ENCODE measurements at places on chromosomes 1 and 21.

DNA sequence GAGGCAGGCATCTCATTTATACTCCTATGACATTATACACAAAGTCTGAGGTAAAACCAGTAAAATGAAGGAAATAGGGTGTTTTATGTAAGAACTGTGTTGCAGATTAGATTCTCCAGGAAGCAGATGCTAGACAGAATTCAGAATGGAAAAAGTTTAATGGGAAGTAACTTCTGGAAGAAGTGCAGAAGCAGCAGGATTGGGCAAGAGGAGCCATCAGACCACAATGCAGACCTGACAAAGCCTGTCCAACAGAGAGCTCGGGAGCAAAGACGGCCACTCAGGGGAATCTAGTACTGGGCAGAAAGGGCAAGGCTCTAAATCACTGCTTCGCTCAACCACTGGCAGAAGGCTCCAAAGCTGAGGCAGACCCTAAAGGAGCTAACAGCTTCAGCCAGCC is 33.7 kb downstream of the FBXO42 start:
- no peak for DNase-seq

DNA sequence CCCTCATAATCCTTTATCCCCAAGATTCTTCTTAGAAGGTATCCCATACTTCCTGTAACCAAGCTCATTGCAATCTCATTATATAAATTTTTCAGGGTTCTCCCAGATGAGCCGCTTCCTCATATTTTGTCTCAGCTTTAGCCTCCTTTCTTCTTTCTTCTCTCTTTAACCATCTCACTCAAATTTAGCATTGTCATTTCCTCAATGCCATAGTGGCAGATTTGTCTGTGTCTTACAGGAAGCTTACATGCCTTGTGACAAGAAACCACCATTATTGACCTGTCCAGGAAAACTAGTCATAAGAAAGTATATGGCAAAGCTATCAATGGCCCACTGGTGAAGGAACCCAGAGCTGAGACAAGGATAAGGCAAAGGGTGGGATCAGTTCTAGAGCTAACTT is 6.0 kb upstream of the FCRL2 start:
- no peak for DNase-seq

GRCh38 chr1:29638281-29638680 is 402.0 kb downstream of the PTPRU start:
- no peak for DNase-seq

GRCh38 chr1:52825868-52826267 is 16.7 kb upstream of the ZYG11A start:
- DNase-seq = no peak

DNA sequence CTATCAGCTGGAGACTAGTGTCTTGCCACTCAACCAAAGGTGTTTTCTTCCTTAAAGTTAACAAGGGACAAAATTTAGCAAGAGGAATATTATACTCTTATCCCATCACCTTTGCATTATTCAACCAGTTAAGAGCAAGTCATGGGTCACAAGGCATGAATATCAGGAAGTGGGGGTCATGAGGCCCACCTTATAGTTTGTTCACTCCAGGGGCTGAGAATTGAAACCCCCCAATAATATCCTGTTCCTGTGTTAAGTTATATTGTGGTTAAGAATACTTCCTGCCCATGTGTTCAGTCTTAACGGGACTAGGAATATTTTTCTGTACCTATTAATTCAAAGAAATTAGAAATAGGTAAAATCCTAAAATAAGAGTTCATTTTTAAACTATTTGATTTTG is 239.7 kb downstream of the S1PR1 start:
- no peak for DNase-seq

DNA sequence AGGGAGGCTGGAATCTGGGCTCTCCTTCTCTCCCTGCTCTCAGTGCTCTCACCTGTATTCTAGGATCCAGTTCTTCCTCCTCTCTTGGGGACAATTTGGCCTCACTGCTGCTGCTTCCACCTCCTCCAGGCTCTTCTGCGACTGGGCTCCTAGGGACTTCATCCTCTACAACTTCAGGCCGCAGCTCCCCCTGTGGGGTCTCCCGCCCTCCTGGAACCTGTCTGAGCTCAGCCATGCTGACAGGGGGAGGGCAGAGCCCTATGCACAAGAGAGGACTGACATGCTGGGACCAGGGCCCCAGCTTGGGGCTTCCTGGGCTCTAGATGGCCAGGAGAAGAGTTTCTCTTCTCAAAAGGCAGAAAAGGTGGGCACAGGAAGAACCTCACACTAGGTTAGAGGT is 1.0 kb downstream of the SH3BP5L start:
- DNase-seq = no peak

DNA sequence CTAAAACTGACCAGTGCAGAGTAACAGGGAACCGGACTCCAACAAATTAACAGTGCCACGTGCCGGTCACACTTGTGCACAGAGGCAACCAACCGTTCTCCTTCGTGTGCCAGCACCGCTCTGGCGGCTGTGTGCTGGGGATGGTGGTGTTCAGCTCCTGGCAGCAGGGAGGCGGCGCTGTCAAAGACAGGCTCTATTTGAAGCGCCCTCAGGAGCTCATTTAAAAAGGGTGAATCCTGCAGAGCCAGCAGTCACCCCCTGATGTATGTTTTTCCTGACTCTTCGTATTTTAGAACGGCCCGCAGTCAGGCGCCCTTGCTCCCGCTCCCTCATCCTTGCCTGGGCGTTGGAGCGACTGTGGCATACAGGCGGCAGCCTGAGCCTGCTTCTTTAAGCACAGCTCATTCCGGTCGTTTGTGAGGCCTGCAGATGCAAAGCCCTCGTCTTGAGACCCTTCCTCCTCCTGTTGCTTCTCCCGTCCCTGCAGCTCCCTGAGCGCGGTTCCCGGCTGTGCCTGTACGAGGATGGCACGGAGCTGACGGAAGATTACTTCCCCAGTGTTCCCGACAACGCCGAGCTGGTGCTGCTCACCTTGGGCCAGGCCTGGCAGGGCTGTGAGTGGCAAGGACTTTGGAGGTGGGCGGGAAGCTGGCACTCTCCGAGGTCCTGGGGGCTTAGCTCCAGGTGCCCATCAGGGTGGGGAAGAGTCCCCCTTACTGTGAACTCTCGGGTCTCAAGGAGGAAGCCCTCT is 1.1 kb downstream of the DFFB start:
- peak; percentile 13 for DNase-seq
